Stimulated activated CD4-positive, alpha-beta T cell treated with anti-CD3 and anti-CD28 coated beads, Interleukin-12 subunit alpha, Interleukin-12 subunit beta, amount 100 ng/mL, for 24 hours (primary cell): ENCODE measurements at places on chromosomes 6 and 20.

GRCh38 chr20:63043348-63044203 lies 36.8 kb upstream of the BHLHE23 start:
- DNase-seq: no peak

GRCh38 chr6:134850721-134851305 lies 99.1 kb downstream of the ALDH8A1 start:
- no peak for DNase-seq

DNA sequence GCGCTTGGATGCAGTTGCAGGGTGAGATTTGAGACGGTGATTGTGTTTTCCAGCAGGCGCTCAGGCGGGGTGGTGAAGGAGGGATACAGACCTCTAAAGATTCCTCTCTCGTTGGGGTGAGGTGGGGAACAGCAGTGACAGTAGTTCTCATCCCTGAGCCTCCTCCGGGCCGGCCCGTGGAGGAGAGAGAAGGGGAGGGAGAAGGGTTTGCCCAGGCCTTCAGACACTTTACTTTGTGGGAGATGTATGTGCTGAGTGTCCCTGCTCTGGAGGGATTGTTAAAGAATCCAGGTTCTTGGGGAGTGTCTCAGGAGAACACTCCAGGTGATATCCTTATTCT lies 41.0 kb downstream of the PSMB9 start:
- DNase-seq: peak; percentile 15

GRCh38 chr20:61129311-61129710 lies 122.8 kb upstream of the CDH4 start:
- no peak for DNase-seq

DNA sequence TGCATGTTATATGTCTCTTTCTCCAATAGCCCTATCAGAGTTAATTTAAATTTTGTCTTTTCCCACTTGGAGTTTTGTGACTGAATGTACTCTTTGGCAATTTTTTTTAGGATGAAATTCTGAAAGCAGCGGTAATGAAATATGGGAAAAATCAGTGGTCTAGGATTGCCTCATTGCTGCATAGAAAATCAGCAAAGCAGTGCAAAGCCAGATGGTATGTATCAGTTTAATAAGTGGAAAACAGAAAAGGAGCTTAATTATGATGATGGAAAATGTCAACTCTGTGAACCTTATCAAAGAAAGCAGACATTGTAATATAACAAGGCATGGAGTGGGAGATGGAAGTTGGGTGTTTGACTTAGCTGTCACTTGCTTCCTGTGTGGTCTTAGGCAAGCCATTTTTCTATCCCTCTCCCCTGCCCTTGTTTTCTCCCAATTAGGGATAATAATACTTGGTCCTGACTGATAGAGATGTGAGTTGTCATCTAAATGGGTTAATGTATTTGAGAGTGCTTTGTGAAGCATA lies 2.7 kb downstream of the CDC5L start:
- no peak for DNase-seq

DNA sequence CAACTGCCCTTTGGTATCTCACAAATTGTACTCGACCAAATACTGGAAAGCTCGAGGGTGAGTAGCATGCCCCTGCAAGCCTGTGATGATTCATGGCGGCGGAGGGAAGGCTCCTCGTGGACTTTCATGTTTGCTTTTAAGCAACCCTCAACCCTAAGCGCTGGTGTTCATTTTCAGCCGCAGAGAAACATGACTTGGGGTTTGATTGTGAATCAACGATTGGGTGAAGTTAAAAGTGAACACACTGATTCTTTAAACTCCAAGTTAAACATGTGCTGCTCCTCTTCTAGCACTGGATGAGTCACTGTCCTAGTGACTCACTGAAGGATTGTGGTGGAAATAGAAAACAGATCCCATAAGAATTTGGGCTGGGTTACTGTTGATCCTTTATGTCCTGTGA lies 8.3 kb downstream of the CD109 start:
- peak; percentile 43 for DNase-seq

- no peak for DNase-seq
Measured at GRCh38 chr6:26105109-26105730, 18.0 kb downstream of the HFE start.

DNA sequence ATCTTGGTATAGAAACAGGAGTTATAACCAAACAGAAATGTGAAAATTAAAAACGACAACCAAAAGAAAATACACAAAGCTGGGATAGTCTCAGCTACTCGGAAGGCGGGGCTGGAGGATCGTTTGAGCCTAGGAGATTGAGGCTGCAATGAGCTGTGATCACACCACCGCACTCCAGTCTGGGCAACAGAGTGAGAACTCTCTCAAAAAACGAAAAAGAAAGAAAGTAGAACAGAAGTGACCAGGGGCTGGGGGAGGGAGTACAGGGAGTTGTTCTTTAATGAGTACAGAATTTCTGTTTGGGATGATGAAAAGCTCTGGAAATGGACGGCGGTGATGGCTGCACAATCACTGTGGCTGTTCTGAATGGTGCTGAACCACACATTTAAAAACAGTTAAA lies 5.9 kb downstream of the GMEB2 start:
- no peak for DNase-seq

GRCh38 chr6:126724821-126725220 lies 384.9 kb downstream of the CENPW start:
- no peak for DNase-seq

GRCh38 chr20:62172666-62173065 lies 10.2 kb upstream of the MTG2 start:
- DNase-seq: no peak

GRCh38 chr20:33696448-33696847 lies 10.3 kb upstream of the E2F1 start:
- DNase-seq: no peak

GRCh38 chr6:3351829-3352524 lies 93.2 kb downstream of the PSMG4 start:
- DNase-seq: no peak

DNA sequence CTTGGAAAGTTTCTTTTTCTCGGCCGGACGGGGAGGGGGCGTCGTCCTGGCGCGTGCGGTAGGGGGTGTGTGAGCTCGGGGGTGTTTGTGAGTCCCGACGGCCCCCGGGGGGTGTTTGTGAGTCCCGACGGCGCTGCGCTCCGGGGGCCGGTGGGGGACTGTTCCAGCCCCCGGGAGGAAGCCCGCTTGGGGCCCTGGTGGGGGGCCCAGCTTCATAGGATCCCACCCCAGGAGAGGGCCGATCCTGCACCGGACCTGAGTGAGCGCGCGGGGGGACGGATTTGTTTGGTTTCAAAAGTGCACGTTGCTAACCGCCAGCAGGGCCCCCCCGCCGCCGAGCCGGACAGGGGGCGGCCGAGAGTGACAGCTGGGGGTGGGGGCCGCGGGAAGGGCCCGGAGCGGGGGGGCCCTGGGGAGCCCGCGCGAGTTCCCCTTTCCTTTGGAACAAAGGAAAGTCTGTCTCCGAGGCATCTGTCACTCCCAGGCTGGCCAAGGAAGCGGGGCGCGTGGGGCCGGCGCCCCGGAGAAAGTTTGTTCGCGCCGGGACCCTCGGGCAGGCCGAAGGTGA lies 485 bp downstream of the TGIF2 start:
- DNase-seq: no peak

- no peak for DNase-seq
Measured at GRCh38 chr20:62061851-62062423, 3.7 kb downstream of the TAF4 start.

DNA sequence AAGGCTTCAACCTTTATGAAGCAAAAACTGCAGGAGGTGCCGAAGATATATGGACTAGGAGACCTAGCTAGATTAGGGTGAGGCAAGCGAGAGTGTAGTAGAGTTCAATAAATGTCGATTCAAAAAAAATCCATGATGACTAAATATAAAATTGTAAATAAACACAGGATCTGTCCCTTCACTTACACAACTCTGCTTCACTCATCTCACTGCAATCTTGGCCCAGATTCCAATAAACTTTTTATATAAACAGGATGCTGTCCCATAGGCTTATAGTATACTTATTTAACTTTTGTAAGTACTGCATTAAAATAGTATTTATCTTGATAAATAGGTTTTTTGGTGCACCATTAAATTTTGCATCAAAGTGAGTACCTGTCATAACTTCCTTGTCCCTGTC lies 648.4 kb upstream of the NRSN1 start:
- no peak for DNase-seq

GRCh38 chr6:139364302-139364981 lies 10.0 kb downstream of the CITED2 start:
- DNase-seq: no peak

DNA sequence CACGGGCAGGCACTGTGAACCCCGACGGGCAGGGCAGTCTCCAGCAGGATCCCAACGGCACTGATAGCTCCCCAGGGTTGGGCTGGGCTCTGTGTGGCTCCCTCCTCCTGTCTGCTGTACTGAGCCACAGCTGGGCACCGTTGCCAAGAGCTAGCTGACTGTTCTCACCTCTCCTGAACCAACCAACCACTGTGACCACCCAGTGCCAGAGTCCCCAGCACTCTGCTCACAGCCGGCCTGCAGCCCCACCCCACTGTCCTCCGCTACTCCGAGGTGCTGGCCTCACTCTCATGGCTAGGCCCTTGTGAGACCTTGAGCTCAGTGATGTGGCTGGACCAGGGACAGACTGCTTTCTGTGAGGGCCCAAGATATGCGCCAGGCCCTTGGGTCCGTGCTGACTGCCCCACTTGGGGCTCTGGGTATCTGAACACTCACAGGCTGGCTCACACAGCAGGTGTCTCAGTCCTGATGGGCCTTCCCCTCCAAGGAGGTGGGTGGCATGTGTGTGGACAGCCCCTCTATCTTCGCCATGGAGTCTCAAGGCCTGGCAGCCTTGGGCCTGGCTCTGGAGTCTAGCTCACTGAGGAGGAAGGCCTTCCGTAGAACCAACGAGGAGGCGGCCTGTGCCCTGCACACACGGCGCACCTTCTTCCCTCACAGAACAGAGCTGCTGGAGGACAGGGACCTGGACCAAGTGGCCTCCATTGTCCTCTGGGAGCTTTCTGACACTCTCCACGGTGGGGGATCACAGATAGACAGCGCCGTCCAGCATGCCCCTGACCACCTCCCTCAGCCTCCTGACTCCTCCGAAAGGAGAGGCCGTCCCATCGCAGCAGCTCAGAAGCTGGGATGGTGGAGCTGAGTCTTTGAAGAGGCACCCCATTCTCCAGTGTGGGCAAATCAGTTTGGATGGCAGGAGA lies 53.5 kb downstream of the TCP11 start:
- DNase-seq: no peak

DNA sequence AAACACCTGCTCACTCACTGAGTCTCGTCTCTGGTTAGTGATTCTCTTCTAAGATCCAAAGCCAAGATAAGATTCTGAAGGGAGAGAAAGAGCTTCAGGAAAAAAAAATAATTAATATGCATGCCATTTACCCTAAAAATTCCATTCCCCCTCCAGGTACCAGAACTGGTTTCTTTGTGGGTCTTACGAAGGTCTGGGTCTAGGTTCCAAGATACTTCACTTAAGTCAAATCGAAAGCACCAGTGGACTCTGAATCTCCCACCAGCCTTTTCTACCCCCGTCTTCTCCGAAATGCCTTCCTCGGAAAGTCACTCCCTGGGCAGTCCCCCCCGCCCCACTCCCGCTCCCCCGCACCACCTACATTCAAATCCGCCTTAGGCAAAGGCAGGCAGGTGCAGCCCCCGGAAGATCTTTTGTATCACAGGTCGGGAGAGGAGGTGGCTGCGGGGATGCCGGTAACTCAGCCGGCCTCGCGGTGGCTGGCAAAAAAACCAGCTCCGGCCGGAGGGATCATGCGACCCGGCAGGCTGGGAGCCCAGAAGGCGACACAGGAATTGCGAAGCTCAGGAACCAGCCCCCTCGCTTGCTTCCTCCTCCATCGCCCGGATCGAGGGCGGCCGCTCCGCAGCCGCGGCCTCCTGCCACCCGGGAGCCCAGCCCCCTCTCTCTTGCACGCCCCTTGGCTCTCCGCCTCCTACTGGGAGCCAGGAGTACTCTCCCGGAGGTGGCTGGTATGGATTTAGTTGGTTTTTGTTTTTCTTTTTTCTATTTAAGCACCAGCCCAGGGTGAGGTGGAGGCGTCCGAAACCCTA lies at the start of gene BCL2L1:
TSS of gene BCL2L1 (minus strand) at position 612 of the 812 bp plus-strand sequence. CDS start 650 bp downstream, outside the sequence.
- DNase-seq: peak; percentile 64

DNA sequence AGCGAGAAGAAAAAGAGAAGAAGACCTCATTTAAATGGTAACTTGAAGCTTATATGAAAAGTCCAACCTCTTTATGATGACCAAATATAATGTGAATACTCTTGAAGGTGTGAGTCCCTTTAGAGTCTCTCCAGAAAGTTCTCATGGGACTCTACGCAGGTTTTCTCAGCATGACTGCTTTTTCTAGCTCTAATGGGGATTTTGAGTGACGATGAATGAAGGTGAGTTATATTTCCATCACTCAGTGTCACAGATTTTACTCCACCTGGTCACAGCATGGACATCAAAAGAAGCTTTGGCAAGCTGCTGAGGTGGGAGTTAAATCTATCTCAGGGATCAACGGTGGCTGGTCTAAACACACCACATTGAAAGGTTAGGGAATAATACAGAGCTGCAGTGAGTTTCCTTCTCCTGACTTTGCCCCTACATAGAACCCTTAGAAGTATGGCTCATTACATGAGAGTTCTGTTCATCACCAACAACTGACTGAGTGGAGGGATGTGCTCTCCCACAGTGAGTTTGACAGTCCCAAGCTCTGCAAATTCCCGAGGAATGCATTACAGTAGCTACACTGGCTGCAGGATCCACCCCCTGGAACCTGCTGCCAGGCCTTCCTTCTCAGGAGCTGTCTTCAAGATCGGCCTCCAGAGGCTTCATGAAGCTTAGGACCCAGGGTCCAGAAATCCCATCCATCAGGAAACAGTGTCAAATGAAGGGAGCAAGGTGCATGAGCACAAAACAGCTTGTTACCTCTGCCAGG lies 126.8 kb downstream of the FOXC1 start:
- DNase-seq: no peak

- DNase-seq: no peak
Measured at GRCh38 chr6:169212436-169212835, 41.2 kb downstream of the THBS2 start.

GRCh38 chr6:28643017-28643740 lies 117.5 kb downstream of the GPX5 start:
- peak; percentile 76 for DNase-seq

DNA sequence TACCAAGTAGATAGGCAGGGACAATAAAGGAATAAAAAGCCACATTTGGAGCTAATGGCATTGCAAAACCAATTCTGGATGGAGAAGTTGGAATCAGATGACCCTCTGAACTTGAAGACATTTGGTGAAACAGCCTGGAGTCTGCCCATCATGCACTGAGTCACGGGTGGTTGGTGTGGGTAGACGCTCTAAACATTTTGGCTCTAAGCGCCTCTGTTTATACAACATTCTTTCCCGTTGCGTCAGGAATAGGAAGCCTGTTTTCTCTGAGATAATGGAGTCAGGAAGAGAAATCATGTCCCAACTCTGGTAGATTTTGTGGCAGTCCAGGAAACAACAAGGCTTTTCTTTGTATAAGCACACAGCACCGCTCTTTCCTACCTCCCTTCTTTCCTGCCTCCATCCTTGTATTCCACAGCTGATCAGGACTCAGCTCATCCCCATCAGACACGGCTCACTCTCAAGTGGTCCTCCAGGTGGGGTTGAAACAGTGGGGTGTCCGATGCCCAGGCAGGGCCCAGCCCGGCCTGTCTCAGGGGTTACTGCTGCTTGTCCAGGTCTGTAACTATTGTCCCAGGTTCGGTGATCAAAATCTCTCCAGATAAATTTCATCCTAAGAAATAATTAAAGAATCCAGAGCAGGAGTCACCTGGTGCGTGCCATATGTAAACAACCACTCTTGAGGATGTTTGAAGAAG lies 12.1 kb upstream of the RAMACL start:
- DNase-seq: no peak
